ENCODE measurements at places on chromosomes 6 and 20.

- DNase-seq: no peak
Observed at GRCh38 chr20:20360464-20360863, 7.4 kb upstream of the INSM1 start.

- DNase-seq: no peak
Observed at GRCh38 chr6:25889877-25890853, 16.1 kb upstream of the SLC17A3 start.

DNA sequence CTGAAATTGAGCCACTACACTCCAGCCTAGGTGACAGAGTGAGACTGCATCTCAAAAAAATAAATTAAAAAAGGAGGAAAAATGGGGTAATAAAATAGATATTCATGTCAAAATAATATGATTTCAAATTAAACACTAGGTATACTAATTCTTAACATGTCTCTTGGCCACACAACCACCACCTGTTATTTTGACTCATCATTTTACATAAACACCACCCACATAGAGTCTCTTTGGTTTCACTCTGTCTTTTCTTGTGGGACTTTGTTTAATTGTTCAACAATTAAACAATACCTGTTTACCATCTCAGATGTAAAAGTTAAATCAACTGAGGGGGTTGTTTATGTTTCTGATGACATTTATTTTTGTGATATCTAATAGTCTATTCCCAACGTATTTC, 476.8 kb upstream of the ADGRB3 start:
- DNase-seq: no peak

- no peak for DNase-seq
Observed at GRCh38 chr6:113104951-113105350, 752.2 kb upstream of the MARCKS start.

DNA sequence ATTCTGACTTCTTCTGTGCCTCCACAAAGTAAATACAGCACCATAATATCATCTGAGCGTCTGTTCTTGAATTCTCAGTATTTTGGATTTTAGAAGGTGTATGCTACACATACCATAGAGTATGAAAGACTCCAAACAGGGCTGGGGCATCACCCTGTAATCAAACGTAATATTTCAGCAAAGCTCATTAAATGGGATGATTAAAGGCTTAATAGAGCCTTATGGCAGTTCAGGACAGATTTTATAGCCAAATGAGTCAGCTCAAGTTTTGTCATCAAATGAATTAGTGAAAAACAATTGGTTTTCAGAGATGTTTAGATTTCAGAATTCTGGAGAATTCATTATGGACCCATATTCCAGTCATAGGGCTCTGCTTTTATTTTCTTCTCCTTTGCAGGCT, 68.9 kb downstream of the TULP4 start:
- no peak for DNase-seq

- no peak for DNase-seq
Observed at GRCh38 chr6:125453516-125453915, 151.7 kb upstream of the HDDC2 start.

GRCh38 chr20:48893374-48893773, 28.1 kb upstream of the ARFGEF2 start:
- no peak for DNase-seq

Measured in stimulated activated CD4-positive, alpha-beta T cell treated with anti-CD3 and anti-CD28 coated beads, Interleukin-12 subunit alpha, Interleukin-12 subunit beta, amount 100 ng/mL, for 4 hours (primary cell).